HuH-7.5 (cell line): ENCODE measurements at places on chromosomes 4 and X.
A peak's percentile ranks its signal among the peaks of the same experiment; 100 is the strongest.

DNA sequence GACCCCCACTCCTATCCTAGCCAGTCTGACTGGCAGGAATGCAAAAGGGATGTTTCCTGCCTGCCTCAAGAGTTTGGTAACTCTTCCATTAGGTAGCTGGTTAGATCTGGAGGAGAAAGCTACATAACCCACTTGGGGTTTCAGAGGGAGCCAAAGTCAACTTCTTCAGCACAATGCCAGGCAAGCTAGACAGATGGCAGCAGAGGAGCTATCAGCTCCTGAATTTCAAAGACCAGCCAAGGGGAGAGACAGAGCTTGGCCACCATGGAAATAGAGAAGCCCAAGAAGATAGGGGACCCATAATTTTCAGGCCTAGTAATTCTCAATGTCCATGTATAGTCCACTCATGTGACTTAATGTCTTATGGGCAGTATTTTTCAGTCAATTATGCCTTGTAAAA is 56.4 kb downstream of the PGRMC1 start:
- DNase-seq: no peak

GRCh38 chr4:155941820-155942219 is 11.8 kb downstream of the CTSO start:
- no peak for DNase-seq

DNA sequence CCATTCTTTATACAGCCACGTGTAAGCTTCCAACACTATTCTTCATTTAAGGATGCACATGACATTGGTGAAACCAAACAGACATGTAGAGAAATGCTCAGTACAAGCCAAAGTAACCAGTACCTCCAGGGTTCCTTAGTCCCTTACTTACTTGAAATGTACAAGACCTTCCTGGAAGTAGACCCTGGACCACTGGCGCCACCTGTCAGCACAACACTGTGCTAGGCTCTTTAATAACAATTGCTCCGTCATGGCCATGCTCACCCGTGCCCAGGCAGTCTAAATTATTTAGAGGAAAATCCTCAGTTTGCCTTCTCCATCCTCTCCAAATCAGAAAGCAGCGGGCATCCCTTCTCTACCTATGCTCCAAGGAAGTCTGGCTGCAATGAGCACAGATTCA is 52.7 kb downstream of the ADGRA3 start:
- DNase-seq: no peak

GRCh38 chrX:108347800-108348199 is 90.4 kb downstream of the COL4A6 start:
- DNase-seq: no peak

GRCh38 chr4:97349468-97350186 is 793.6 kb downstream of the STPG2 start:
- no peak for DNase-seq

DNA sequence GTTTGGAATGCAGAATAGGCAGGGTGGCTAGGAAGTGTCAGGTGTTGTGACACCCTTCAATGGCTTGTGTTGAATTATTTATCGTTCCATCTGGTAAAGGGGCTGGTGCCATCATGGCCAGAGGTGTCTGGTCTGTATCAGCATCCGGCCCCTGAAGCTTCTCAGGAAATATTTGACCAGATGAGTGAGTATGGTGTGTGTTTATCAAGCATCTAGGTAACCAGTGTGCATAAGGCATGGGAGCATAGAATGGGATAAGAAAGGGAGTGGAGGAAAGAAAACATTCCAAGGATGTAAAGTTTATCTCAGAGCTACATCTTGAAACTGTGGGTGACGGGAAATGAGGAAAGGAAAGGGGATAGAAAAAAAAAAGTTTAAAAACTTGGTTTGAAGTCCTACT is 109.4 kb downstream of the KLHL4 start:
- no peak for DNase-seq

DNA sequence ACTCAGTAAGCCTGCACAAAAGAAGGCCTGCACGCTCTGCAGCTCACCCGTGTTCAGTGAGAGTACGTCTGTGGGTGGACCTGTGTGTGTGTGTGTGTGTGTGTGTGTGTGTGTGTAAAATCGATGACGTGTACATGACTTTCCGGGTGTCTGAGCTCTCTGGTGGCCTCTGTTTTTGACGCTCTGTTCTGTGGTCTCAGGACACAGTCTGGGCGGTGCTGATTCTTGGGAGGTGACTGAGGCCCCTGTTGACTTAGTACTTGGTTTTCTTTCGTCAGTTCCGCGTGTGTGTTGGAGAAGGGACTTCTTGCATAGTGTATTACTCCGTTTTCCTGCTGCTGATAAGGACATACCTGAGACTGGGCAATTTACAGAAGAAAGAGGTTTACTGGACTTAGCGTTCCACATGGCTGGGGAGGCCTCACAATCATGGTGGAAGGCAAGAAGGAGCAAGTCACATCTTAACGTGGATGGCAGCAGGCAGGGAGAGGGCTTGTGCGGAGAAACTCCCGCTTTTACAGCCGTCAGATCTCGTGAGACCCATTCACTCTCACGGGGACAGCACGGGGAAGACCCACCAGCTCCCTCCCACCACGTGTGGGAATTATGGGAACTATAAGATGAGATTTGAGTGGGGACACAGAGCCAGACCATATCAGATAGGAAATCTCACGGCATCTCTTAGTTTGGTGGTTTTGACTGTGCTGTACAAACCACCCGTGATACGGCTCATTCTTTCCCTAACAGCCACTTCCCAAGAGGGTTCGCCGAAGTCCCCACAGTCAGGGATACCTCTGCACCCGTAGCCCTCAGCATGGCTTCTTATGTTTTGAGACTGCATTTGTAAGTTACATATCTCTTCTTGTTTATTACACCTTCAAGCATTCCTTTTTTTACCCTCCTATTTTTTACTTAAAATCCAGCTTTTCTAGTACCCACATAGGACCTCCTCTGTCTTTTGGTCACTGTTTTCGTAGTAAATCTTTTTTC is 24.5 kb downstream of the UVSSA start:
- DNase-seq: no peak

GRCh38 chrX:68725756-68726365 is 78.4 kb downstream of the STARD8 start:
- DNase-seq: no peak

GRCh38 chrX:153075366-153075765 is 3.1 kb downstream of the PNMA6A start:
- no peak for DNase-seq

DNA sequence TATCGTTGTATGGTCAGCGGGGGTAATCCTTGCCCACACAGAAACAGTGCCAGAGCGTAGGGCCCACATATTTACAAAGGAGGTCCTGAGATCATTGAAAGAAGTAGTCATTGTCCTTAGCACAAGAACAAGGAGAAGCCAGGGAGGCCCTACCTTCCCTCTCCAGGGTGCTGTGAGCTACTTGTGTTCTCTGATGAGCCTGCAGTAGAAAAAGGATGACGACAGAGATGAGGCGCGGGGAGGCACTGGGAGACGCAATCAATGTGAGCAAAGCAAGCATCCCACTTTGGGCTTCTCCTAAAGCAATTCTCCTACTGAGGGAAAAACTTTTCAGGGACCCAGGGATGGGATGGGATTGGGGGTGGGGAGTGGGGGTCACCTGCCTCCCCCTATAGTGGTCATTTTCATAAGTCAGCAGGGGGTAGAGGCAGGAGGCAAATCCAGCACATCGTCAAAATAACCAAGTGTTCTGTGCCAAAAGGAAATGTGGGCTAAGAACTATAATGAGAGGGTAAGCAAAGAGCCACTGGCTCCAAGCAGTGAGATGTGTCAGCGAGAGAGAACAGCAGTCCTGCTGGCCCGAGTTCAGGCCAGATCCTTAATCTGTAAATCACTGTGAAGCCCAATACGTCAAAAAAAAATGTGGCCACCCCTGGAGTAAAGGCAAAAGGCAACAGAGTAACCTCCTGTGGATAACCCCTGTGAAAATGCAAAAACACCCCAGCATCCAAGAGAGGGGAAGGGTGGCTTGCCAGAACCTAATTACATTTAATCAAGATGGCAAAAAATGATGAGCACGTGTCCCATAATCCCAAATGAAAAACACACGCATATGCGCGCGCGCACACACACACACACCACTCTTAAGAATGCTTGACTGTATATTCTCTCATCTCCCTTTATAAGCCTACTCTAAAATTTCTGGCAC is 136.6 kb upstream of the HHIP start:
- DNase-seq: no peak

DNA sequence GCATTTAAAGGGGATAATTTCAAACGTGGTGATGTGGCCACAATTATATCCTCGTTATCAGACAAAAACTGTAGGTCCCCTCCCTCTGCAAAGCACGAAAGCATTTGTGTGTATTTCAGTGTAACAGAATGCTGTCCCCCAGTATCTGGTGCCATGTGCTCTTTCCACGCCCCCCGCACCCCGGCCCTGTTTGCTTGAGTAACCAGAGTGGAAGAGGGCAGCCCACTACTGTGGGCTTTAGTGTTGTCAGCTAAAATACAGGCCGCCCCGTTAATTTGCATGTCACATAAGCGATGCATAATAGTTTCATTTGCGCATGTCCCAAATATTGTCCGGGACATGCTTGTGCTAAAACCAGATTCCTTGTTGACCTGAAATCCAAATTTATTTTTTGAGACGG is 110.1 kb downstream of the PHKA2 start:
- DNase-seq: no peak

GRCh38 chr4:135718019-135718418 is 1516.4 kb upstream of the PABPC4L start:
- no peak for DNase-seq

DNA sequence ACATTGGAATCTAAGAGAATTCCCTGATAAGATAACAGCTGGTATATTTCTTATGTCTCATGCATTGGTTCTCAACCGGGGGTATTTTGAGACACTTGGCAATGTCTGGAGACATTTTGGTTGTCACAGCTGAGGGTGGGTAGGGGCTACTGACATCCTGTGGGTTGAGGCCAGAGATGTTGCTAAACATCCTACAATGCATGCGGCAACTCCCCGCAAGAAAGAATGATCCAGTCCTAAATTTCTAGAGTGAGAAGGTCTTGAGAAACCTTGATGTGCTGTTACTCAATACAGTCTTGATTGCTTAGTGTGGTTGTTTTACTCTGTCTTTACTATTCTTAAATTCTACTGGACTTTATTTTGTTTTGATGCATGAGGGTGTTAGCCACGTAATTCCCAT is 287.2 kb downstream of the FRMPD4 start:
- DNase-seq: no peak

DNA sequence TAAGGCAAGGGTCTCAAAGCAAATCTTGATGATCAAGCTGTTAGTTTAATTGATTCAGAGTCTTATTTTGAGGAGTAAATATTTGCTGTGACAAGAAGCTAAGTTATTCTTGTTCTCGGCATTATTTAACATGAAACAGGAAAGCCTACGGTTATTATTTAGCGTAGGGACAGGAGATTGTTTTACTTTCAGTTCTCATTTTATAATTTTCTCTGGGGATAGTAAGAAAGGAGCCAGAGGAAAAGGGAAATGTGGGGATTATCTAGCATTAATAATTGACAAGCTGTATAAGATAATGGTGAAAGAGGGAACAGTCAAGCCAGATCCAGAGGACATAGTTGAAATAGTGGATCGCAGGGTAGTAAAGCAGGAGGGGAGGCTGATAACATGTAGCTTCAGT is 39.7 kb upstream of the PARM1 start:
- no peak for DNase-seq

DNA sequence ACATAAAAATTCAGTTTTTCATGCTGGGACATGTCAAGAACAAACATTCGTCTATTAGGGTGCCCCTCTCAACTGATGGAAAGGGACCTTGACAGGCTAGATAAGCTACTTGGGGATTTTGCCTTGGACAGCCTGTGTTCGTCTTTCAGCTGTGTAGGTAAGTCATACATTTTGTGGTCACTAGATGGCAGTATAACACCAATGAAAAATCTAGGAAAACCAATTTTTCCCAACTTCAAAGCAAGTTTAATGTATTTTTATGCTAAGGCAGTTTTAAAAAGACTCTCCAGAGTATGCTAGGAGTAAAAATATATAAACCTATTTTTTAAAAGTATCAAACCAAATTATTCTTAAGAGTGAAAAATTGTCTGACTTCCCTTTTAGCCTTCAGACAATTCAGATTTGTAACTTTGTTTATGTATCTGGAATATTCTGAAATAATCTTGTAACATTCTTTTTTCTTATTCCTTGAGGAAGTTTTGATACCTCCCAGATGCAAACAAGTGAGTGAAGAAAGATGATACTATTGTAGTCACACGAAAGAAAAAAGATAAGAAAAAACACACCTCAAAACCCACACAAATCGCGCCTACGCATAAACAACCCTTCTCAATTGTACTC is 158.3 kb downstream of the CPE start:
- DNase-seq: peak; percentile 15

DNA sequence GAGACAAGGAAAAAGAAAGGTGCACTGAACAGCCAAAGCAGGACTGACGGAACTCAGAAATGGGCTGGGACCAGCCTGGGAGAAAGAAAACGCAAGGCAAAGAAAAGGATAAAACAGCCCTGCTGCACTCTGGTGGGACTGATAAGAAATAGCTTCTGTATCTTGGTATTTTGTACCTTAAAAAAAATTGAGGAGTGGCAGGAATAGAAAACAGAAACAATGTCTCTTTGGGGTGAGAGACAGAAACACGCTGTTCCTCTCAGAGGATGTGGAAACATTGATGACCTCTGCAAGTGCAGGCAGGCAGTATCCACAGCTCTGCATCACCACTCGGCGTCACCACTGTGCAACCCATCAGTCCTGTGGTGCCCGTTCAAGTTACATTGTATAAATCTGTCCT is 152.5 kb upstream of the SPRY1 start:
- DNase-seq: no peak

DNA sequence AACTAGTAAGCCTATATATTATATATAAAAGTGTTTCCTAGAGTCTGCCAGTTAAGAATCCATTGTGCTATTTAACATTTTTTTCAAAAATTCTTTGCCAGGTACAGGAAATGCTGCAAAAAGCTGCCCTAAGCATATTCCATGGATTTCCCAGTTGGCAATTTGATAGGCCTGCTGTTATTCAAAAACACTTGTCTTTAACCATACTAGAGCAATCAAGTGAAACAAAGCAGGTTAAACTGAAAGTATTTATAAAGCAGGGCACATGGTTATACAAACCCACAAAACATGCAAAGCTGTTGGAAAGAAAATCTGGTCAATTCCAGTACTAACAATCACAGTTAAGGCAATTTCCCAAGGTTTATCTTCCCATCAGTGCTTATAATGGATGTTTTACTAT is 159.9 kb downstream of the UNC5C start:
- no peak for DNase-seq

- no peak for DNase-seq
Measured at GRCh38 chrX:130111220-130112154, 1.2 kb upstream of the ELF4 start.

- no peak for DNase-seq
Measured at GRCh38 chr4:99645036-99645435, 12.6 kb downstream of the C4orf54 start.
